ENCODE measurements at places on chromosomes 12 and 14.

DNA sequence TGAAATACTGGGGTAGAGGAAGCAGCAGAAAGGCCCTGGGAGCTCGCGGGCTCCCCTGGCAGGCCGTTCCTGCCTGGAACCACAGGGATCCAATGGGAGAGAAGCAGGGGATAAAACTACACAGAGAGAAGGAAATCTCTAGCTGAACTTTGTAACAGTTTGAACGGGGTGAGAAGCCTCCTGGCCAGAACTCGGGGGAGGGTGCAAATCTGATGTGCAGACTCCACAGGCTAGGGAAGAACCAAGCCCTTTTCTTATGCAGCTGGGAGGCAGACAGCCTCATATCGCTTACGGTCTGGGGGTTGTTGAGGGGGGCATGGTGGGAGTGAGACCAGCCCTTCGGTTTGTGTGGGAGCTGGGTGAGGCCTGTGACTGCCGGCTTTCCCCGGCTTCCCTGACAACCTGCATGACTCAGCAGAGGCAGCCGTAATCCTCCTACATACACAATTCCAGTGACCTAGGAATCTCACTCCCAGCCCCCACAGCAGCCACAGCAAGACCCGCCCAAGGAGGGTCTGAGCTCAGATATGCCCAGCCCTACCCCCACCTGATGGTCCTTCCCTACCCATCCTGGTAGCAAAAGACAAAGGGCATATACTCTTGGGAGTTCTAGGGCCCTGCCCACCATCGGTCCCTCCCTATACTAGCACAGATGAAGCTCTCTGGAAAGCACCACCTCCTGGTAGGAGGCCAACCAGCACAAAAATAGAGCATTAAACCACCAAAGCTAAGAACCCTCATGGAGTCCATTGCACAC, 143.0 kb downstream of the TMTC1 start:
- no peak for DNase-seq

GRCh38 chr14:61555056-61555838, 140.1 kb upstream of the HIF1A start:
- no peak for DNase-seq

DNA sequence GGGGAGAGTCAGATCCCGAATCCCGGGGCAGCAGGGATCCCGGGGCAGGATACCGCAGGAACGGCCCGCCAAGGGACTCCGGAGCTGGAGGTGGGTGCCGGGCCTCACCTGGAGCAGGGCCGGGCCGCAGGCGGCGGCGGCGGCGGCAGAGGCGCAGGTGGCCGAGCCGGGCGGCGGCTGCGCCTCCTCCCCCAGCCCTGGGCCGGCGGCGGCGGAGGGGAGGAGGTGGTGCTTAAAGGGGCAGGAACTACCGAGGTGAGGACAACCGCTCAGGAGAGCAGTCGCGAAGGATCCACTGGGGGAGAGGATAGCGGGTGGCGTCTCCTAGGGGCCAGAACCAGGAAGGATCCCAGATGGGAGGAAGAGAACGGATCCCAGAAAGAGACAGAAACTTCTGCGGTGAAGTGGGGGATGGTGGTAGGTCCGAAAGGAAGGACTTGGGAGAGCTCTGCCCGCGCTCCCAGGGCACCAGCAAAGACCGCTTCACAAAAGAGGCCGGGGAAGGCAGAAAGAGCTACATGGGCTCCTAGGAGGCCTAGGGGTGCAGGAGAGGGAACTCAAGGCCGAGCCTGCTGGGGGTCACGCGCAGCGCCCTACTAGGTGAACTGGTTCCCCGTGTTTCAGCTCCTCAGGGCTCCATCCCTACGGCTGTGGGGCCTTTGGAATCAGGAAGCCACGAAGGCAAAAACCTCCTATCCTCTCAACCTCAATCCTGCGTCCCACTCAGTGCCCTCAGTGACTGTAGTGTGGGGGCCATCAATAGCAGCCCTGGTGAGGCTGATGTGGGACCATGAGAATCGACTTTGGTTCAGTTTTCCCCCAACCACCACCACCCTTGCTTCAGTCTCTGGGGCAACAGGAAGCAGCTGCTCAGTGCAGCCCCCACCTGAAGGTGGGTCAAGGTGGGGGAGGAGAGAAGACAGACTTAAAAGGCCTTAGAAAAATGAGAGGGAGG, 5.0 kb upstream of the BAZ2A start:
- DNase-seq = peak; percentile 47

- no peak for DNase-seq
Observed at GRCh38 chr14:22003461-22003860, 329.8 kb upstream of the OR4E1 start.

GRCh38 chr14:89977668-89978067, 21.9 kb downstream of the TDP1 start:
- no peak for DNase-seq

GRCh38 chr12:65823513-65824375, 539 bp upstream of the HMGA2 start:
- no peak for DNase-seq

DNA sequence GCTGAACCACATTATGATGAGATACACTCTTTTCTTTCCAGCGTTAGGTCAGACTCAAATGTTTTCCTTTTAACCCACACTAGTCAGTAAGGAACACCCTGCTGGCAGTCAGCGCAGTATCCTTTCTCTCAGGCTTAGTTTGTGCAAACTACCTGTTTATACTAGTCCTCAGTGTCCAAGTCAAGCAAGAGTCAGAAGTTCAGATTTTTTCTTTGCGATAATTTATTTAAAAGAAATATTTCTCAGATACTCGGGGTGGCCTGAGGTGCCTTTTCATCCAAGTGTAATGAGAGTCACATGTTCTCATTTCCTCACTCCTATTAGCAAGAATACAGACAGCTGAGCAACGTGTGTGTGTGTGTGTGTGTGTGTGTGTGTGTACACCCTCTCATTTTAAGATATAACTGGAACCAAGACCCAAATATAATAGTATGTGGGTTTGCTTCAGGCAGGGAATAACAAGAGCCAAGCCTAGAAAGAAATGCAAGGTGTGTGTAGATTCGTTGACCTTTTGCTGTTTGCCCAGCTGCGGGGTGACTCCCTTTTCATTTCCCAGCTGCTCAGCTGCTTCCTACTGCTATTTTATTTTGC, 182.7 kb downstream of the KICS2 start:
- DNase-seq = no peak

DNA sequence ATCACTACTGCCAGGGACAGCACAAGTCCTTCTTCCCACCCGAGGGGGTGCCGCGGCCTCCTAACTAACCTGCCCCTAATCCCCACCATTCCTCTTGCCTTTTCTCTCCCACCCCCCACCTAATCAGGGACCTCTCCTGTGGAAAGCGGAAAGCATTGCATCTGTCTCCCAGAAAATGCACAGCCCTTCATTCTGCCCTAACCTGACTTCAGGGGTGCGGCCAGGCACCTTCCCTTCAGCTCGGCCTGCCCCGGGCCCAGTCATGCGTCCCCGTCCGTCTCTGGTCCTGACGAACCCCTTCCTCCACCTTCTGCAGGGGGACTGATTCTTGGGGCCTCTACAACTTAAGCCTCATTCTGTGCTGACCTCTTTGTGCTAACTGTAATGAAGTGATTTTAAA, 43.9 kb upstream of the TRAF3 start:
- DNase-seq = no peak

GRCh38 chr14:23302290-23303225, at the start of gene PPP1R3E:
Gene PPP1R3E, minus strand, starts transcription at chr14:23302859. Its CDS starts 283 bp downstream, at chr14:23302576.
- peak; percentile 84 for DNase-seq

DNA sequence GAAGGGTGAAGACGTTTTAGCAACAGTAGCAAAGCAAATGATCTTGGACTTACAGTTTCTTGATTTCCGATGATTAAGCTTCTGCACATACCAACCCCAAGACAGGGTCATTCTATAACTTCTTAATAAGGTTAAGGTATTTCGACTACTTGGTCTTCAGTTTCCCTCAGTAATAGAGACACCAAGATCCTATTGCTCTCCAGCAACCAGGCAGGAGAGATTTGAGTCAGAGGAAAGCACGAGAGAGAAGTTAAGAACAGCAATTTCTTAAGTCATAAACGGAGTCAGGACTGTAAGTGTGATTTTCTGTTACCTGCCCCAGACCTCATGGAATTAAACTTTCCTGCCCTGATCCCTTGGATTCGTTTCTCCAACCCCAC, 215.6 kb downstream of the TTC8 start:
- no peak for DNase-seq

DNA sequence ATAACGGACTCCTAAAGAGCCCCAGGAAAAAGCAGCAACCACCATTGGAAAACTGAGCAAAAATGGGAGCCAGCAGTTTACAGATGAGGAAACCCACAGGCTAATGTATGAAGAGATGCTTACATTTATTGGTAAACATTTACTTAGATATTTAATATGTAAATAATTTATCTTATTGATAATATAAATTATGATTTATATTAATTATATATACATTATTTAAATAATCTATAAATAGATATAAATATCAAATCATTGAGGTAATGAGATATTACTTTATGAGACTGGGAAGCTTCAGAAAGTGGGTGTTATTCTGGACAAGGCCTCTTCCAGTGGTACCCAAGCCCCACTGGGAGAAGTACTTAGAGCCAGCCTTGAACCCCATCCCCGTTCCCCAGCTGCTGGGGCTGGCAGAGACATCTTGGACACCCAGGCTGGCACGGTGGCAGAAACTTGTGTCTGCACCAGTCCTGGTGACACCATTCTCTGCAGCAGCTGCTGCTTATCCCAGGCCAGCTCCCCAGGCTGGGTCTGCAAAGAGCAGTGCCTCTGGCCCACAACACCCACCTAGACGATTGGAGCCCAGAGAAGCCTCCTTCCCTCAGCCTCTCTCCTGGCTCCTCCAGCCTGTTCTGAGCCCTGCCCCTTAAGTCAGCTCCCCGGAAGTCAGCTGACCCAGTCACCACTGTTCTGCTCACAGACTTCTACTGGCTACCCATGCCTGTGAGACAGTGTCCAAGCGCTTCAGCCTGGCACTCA, 25.9 kb downstream of the ISCA2 start:
- no peak for DNase-seq

GRCh38 chr12:117178301-117178700, 12.0 kb downstream of the FBXO21 start:
- DNase-seq = no peak

GRCh38 chr12:57549203-57549908, 488 bp upstream of the KIF5A start:
- DNase-seq = no peak

DNA sequence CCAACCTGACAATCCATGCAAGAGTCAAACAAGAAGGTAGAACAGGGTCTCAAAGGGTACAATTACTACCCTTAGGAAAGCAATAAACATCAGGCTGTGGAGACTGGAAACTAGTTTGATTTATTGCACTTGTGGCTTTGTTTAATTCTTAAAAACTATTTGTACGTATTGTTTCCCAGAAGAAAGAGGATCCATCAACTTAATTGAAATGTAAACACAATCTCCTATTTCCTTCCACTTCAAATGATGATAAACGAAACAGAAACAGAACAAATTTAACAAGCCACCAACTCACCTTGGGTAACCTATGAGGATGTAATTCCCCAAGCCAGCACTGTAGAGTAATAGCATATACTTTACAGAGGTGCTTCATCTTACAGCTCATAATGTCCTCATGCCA, 8.0 kb downstream of the STXBP6 start:
- no peak for DNase-seq

DNA sequence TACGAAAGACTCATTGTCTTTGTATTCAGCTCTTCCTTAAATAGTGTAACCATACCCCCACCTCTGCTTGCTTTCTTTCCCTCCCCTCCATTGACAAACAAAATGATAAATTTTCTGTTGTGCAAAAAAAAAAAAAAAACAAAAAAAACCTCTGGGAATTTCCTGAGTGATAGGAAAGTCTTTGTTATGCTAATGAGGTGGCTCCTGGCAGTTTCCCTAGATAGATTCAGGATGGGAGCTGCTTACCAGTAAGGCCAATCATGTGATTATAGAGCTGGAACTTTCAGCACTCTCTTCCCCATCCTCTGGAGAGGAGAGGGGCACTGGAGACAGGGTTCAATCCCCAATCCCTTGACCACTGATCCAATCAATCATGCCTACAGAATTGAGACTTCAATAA, 120.5 kb downstream of the NUAK1 start:
- DNase-seq = no peak

DNA sequence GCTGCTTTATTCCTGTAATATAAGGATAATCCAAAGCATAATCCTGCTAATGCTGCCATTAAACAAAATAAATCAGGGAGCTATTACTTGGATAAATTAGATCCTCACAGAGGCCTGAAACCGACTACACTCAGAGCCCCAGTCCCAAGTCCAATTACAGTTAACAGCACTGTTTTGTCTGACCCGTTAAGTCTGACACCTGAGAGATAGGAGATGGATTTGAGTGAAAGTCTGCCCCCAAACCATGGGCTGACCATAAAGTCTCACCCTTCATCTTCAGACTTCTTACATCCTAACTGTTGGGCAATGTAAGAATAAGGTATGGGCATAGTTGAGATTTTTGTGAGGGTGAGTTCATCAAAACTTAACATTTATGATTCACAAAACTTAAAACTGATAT, 181.7 kb downstream of the PLCZ1 start:
- no peak for DNase-seq

DNA sequence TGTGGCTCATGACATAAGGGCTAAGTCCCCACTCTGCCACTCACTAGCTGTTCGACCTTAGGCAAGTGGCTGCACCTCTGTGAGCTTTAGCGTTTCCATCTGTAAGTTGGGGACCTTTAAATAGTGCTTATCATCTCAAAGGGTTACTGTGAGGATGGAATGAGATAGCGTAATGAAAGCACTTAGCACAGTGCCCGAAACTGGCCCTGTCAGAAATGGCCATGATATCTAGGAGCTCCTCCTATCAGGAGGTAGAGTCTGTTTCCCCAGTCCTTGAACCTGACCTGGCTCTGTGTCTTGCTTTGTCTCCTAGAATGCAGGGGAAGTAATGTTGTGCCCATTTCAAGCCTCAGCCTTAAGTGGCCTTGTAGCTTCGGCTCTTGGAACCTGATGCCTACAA, 211.0 kb downstream of the RBM19 start:
- DNase-seq = no peak

DNA sequence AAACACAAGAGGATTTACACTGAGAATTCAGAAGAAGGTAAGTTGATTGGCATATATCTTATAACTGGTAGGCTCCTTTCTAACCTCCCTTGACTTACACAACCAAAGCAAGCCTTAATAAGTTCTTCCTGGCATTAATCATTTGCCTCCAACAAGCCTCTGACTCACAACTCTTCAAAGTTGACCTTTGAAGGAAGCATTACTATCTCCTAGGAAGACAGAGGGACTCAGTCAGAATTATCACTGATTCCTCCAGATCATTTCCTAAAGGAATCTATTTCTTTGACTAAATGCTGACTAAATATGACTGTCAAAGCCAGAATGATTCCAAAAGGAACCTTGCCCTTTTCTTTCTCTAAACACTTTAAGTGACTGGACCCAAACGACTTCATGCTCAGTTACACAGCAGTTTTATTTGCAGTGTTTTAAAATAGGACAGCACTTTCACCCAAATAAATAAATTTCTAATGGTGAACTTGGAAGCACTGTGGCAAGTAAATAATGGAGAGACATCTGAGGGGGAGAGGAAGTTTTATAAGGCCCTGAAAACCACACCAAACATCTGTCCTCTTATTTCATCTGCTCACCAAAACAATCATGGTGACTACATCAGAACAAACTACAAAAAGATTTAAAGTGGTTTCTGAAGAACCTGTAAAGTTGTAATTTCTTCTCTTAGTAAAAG, 128.2 kb downstream of the KLHL28 start:
- no peak for DNase-seq

Measured in stimulated activated CD4-positive, alpha-beta T cell treated with anti-CD3 and anti-CD28 coated beads, Interleukin-15, amount 100 ng/mL, for 48 hours (primary cell).